ENCODE measurements at places on chromosomes 3 and 15. TPM values are rescaled to one million over a fixed set of nuclear protein-coding genes. Genes with fewer than 3 reads are reported as not detected.

DNA sequence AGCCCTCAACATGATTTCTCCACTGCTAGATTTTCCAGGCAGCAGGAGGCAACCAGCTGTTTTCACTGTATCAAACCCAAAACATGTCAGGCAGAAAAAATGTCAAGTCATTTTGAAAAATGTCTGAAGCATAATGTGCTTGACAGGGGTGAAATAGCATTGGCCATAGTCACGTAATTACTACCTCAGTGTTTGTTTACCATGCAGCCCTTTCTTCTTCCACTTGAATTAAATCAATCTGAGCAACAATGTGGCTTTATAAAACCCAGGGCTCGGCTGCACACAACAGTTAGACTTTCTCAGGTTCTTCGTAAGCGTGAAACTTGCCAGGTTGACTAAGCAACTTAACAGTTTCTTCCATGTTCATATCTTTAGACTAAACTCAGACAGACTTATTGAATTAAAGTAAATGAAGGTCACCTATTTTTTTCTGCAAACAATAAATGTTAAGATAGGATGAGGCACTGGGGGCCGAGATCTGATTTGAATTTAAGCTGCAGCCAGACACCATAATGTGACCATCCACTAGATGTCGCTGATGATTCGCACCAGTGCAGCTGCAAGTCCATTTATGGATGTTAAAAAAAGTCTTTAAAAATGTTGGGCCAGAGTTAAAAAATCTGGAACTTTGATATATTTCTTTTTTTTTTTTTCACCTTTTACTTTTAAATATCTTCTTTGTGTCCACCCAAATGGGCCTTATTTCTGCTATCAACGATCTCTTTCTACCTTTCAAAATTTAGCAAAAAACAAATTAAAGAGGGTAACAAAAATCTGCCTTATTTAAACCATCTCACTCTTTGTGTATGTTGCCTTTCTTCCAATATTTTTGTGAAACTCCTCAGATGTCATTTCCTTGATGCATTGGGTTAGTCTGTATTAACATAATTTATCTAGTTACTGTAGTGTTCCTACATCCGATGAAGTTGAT is 305.9 kb downstream of the CACNA2D3 start:
- DNase-seq, result no peak

GRCh38 chr3:25540273-25540672 is 112.2 kb downstream of the RARB start:
- no peak for DNase-seq

DNA sequence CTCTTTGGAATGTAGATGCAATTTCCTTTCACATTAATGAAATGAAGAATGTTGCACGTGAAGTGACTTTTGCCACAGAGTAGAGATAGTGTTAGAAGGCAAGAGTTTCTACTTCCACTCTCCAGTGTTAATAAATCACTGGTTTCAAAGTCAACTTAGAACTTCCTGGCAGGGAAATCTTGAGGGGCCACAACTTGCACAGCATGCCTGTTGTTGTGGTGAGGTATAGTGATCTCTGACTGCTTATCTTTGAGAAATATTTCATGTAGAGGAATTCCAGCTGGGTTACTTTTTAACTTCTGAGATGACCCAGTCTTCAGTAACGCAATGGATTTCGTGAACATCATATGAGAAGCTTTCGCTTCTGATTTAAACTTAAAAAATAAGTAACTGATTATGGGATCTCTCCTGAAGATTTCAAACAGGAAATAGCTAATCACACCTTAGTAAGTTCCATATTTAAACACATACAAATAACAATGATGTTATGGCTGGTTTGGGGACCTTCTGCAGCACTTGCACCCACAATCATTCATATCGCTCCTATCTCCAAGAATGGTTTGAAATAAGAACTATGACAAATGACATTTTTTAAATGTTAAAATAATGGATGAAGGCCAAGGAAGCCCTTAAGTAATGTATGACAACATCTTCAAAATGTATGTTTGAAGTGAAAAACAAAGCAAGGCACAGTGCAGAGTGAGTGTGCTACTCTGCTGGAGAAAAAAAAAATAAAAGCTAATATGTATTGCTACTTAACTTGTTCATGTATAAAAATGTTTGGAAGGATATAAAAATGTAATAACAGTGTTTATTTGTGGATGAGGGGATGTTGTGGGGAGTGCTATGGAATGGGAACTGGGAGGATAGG is 726.5 kb upstream of the NECTIN3 start:
- no peak for DNase-seq

DNA sequence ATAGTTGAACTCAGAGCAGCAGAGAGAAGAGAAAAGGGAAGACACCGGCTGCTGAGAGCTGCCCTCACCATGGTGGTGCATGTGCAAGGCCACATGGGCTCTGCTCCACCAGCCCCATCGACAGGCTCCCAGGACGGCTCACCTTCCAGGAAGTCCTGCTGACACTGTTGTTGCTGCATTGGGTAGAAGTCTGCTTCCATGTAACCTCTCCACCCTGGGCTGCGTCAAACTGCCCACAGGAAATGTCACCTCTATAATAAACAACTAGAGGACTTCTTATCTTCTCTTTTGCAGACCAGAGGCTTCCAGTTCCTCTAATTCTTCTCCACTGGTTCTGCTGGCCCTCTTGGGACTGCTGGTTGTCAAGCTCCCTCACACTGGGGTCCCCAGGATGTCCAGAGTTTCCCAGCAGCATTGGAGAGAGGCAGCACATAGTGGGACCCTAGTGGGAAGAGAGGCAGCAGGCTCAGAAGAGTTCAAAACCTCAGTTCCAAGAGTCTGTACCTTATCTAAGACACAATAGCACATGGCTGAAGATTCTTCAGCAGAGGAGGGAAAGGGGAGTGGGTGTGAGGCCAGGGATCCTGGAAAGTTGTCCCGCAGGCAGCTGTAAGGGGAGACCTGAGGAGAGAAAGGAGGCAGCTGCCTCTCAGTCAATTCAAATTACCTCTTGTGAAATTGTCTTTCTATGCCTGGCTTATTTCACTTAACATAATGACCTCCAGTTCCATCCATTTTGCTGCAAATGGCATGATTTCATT is 5.8 kb upstream of the CCR3 start:
- no peak for DNase-seq

- DNase-seq, result peak; percentile 44
These were observed 261.6 kb upstream of the LYSMD4 start for GRCh38 chr15:99994849-99995248.

DNA sequence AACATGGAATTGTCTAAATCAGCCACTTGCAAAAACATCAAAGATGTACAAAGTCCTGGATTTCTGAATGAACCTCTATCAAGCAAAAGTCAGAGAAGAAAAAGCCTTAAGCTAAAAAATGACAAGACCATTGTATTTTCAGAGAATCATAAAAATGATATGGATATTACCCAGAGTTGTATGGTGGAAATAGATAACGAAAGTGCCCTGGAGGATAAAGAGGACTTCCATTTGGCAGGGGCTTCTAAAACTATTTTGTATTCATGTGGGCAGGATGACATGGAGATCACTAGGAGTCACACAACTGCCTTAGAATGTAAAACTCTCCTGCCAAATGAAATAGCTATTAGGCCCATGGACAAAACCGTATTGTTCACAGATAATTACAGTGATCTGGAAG is 29.3 kb downstream of the KNL1 start:
- no peak for DNase-seq

- DNase-seq, result peak; percentile 70
These were observed at the start of gene GPR160 for GRCh38 chr3:170037463-170038433. Gene GPR160, plus strand, starts transcription at chr3:170037995. Its CDS starts 45,978 bp downstream, at chr3:170083973.

DNA sequence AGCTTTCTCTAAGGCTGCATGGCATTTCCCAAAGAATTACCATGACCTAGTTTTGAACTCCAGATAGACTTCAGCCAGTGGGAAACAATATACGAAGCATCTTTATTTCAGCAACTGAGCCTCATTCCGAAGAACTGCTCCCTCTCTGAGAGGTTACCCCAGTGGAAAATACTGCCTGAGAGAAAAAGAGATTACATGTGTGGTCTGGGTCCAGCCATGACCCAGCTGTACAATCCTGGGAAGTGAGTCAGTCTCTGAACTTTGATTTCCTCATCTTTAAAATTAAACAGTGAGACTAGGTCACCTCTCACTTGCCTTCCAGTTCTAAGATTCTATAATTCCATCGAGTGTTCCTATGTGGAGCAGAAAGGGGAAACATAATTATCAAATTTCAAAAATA is 42.4 kb downstream of the TNIK start:
- DNase-seq, result no peak

DNA sequence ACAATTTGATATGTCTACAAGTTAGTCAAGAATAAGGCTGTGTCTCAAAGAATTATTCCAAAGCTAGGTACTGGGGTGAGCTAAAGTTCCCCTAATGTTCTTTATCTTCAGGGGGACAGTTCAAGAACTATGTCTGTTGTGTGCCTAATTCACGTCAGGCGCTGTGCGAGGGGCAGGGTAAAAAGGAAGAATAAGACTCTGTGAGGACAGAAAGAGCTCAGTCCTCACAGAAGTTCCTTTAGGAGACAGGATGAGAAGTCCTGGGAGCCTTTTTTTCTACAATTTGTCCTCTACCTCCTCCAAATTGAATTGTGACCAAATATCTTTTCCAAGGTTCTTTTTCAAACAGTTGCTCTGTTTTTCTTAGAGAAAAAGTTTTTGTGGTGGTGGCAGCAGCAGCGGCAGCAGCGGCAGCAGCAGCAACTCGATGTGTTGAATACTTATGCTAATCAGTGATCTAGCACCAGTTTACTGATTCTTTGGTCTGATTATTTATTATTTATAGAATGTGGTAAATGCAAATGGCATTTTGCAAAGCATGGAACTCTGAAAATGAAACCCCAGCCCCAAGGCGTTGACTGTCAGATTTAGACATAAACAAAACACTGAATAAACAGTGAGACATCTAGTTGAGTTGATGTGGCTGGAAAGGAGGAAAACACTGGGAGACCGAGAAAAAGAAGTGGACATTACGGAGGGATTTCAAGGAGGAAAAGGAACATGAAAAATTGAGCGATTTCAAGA is 88.6 kb downstream of the GTPBP8 start:
- no peak for DNase-seq

DNA sequence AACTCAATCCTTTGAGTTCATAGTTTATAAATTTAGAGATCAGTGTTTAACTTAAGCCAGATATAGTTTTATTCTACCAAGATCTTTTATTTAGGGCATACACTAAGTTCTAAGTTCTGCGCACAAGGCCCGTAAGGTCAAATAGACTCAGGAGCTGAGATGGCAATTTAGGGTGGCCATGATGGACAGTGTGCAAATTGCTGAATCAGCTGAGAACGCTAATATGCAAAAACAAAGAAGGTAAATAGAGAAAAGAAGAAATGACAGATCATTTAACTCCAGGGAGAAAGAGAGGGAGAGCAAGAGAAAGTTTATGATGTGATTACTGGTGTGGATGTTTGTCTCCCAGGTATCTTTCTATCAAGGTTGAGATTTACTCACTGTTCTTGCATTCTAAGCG is 678.5 kb downstream of the OTOL1 start:
- no peak for DNase-seq

DNA sequence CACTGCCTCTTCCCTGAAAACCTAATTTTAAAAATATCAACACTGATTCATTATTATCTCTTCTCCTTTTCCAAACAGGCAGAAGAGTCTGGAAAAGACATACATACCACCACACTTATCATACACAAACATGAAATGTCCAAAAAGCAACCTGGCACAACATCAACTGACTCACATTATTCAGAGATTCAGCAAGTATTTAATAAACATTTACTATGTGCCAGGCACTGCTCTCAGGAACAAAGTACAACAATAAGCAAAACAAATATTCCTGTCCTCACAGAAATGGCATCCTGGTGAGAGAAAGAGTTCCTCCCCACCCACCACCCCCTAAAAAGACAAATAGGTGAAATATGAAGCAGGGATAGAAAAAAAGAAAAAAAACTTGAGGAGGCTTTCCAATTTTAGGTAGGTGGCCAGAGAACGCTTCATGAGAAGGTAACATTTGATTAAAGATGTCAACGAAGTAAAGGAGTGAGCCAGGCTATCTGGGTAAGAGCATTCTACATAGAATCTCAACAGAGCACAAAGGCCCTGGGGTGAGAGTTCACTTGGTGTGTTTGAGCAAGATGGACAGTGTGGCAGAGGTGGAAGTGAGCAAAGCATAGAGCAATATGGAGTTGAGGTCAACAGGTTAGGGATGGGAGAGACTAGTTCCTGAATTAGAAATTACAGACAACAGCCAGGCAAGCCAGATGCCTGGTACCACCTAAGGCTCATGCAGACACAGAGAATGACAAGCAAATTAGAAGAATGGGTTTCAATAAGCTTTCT is 141.7 kb downstream of the OSBPL10 start:
- no peak for DNase-seq

DNA sequence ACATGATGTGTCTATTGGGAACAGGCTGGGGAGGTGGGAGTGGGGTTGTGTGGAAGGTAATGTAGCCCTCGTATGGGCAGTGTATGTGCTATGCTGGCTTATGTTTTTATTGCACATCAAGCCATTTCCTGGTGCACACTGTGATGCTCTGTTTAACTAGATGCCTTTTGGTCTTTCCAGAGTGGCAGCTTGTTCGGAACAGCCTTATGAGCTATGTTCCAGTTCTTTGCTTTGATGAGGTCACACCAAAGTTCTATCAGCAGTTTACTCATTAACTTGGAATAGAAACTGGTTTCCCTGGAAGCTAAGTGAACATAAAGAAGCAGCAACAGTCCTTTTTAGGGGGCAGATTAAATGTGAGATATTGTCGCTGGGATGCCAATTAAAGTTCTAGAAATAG is 133.9 kb downstream of the DIPK2A start:
- DNase-seq, result no peak

DNA sequence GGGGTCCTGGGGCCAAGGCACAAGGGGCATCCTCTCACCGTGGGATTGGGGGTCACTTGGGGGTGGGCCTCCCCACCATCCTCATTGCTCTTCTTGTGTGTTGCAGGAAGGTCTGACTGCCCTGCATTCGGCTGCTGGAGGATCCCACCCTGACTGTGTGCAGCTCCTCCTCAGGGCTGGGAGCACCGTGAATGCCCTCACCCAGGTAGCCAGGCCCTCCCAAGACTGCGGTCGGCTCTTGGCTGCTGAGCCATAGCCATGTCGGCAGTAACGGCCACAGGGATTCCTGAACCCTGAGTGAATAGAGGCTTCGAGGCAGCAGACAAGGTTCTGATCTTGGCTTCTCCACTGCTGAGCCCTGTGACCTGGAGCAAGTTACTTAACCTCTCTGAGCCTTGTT is 19.7 kb downstream of the ANKDD1A start:
- no peak for DNase-seq

DNA sequence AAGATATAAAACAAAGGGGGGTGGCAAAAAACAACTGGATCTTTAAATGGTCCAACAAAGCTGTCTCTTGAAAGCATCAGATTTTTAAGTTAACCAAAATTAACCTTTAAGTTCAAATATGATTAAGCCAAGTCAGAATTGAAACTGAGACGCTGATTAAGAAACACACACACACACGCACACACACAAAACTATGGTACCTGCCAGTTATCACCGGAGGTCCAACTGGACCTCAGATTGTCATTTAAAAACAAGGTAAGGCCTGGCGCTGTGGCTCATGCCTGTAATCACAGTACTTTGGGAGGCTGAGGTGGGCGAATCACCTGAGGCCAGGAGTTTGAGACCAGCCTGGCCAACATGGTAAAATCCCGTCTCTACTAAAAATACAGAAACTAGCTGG is 10.4 kb downstream of the ARF4 start:
- no peak for DNase-seq

Gene ASB14
- total RNA-seq, result not detected

Gene CCR3
- total RNA-seq, result not detected

Gene VGLL3
- total RNA-seq, result 138 TPM

All from ascending aorta (tissue), 2 donors.